Hematopoietic multipotent progenitor cell treated with erythropoietin and hydrocortisone succinate and interleukin-3 and kit ligand, for 15 days (in vitro differentiated cells): ENCODE measurements at places on chromosomes 7 and 10.
A peak's percentile ranks its signal among the peaks of the same experiment; 100 is the strongest.

DNA sequence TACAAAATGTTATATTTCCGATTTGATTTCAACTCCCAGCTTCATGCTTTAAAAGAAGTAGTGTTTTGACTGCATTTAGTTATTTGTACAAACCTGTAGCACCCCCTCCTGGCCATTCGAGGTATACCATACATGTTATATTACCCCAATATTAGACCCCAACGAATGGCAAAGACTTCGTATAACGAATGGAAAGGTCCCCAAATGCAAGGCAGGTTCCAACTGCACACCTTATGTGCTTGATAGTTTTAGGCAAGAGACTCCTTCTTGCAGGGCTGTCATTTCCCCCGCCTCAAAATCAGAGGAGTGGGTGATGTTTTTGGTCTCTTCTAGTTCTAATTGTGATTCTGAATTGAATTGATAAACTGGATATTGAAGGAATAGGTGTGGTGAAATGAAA, 101.1 kb upstream of the TARP start:
- DNase-seq, result peak; percentile 48

DNA sequence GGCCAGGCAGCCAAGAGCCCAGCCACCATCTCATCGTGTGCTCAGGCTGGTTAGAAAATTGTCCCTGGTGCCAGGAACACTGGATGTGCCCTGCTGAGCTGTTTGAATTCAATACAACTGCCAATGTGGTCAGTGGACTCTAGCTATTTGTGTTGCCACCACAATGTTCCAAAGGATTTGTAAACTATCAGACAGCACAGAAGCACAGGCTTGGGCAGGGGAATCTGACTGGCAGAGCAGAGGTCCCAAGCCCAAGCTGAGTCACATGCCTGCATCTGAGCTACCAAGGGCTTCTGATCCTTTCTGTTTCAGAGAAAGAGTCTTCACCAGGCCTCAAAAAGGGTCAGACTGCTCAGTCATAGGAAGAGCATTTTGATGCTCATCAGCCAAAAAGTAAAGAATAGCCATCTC, 232.1 kb upstream of the SEMA3C start:
- no peak for DNase-seq

DNA sequence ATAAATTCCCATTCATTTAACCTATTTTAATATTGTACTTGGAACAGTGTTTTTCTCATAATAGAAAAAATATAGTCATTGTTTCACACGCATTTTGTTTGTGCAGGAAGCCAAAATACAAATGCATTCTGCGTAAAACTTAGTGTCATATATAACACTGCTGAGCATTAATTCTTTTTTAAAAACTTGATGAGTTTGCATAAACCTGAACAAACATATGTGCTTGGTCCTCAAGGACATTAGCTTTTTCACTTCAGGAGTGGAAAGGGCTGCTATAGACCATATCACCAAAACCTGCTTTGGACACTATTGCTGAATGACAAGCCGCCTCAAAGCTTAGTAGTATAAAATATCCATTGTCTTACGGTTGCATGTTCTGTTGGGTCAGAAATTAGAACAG, 101.6 kb upstream of the PRR15 start:
- no peak for DNase-seq

GRCh38 chr10:11958956-11959355, 83.7 kb downstream of the UPF2 start:
- no peak for DNase-seq
